Stimulated activated CD4-positive, alpha-beta T cell treated with anti-CD3 and anti-CD28 coated beads, Interleukin-15, amount 100 ng/mL, for 1 hour (primary cell): ENCODE measurements at places on chromosomes 5 and 9.

- no peak for DNase-seq
Observed at GRCh38 chr5:132877938-132878337, 4.5 kb downstream of the LEAP2 start.

DNA sequence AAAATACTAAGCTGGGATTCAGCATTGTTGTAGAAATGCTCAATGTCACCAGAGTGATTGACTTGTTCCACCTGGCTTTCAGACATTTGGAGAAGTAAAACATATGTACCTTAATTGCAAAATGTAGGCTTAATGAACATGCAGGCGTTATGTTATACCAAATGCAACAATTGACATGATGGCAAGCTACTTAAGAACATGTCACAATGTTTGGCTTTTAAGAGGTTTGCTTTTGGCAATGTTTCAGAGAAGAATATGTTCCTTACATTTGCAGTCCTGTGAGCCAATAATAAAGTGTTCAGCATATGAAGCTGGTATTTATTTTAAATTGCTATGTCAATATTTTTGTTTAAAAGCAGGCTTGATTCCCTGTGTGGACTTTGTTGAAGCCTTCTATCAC is 111.7 kb upstream of the NUDT12 start:
- no peak for DNase-seq

DNA sequence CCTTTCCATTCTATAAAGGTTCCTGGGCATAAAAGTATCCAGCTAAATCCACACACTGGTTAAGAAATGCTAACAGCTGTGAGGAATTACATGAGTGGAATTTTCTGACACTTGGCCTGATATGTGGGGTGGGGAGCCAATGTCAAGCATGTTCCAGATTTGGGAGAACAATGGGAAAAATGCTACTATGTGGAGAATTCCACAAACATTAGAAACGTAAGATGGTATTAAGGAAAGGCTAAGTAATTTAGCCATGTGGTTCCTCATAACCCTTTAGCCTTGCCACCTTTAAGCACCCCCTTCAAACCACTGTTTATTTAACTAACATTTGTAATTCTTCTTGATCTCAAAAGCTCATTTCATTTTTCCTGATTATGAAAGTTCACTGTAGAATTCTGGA is 149.2 kb downstream of the GNA14 start:
- no peak for DNase-seq

DNA sequence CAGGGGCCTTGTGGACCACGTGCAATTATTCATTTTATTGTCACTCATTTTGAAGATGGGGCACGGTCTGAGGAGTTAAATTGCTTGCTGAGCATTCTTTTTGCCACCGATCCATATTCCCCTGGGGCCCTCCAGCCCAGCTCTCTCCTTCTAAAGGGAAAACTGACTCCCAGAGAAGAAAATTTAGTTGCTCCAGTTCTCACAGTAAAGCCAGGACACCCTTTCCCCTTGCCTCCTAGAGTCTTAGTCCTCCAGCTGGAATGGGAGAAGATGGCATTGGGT is 1.0 kb upstream of the PANK3 start:
- no peak for DNase-seq

- no peak for DNase-seq
Observed at GRCh38 chr5:134568337-134568700, 42.8 kb downstream of the JADE2 start.

DNA sequence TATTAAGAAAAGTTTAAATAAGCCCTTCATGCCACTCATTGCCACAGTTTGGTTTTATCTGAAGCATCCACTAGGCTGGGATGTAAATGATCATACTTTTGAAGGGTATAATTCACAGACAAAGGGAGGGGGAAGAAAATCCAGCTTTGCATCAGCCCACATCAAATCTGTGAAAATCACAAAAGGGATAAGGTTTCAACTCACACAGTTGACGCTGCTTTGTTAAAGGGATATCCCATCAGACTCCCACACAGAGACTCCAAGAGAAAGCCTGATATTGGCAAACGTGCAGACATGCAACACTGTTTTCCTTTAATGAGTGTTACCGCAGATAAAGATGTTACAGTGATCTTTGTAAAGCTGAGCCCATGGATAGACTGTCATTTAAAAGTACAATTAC is 602.9 kb downstream of the TLE1 start:
- no peak for DNase-seq

GRCh38 chr5:59685793-59686192 is 207.7 kb downstream of the PDE4D start:
- DNase-seq = no peak

DNA sequence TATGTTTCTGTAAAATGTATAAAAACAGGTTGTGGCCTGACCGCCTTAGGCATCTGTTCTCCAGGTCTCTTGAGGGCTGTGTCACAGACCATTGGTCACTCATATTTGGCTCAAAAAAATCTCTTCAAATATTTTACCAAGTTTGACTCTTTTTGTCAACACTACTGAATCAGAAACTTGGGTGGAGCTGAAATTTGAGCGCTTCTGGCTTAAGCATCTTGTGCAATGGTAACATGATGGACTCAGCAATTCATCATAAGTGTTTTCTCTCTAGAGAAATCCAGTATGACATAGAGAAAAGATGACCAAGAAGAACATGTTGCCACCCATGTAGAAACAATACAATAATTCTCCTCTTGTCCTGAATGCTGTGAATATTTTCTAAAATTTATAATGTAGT is 387.9 kb downstream of the MAT2B start:
- no peak for DNase-seq

- no peak for DNase-seq
Observed at GRCh38 chr9:13026956-13027355, 252.1 kb downstream of the LURAP1L start.

- DNase-seq = no peak
Observed at GRCh38 chr5:179616002-179616594, 7.4 kb downstream of the HNRNPH1 start.

- DNase-seq = no peak
Observed at GRCh38 chr9:77999231-77999631, 32.4 kb downstream of the GNAQ start.
